Posterior cingulate gyrus (tissue), 11 donors: ENCODE measurements at places on chromosomes 7 and 10.

- DNase-seq = no peak
These were observed 29.4 kb upstream of the PPP1R9A start for GRCh38 chr7:94877731-94878670.

DNA sequence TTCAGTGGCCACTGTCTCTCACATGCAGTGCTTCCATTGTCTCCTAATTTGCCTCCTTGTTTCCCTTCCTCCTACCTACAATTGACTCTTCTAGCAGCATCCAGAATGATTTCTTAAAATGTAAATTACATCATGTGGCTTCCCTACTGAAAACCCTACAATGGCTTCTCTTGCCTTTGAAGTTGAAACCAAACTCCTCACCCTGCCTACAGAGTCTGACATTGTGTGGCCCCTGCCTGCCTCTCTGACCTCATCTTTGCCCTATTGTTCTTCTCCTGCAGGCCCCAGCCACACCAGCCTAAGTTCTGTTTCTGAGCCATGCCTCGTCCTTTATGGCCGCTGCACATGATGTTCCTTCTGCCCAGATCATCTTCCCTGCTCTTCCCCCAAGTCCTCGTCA, 35.8 kb upstream of the CDK1 start:
- DNase-seq = no peak

- no peak for DNase-seq
These were observed 4.7 kb downstream of the PPA1 start for GRCh38 chr10:70228491-70228890.

DNA sequence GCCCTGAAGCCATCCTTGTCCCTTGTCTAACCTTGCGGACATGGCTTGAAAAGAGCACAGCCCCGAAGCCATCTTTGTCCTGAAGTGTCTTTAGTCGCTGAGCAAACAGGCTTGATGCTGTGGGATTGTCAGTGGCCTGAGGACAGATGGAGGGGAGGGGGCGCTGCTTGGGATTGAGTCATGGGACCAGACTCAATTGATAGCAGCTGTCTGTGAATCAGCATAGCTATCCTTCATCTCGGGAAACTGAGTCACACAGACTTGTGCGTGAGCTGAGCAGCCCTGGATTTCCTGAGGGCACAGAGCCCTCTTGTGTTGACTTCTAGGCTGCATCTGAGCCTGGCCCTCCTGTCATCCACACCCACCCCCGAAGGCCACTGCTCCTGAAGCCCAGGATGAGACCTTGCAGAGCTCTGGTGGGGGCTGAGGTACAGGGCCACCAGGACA, 14.4 kb downstream of the MYO1G start:
- no peak for DNase-seq

DNA sequence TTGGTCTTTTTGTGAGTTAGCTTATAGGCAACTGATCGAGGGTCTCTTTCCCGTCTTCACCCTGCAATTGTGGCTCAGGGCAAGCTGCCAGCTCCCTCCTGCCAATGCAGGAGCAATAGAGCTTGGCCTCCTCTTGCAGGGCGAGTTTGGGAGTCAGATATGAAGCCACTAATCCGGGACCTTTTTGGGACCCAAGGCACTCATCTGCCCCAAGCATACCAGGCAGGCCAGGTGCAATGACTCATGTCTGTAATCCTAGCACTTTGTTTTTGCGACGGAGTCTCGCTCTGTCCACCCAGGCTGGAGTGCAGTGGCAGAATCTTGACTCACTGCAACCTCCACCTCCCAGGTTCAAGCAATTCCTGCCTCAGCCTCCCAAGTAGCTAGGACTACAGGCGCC, 21.1 kb downstream of the LIMK1 start:
- DNase-seq = no peak

DNA sequence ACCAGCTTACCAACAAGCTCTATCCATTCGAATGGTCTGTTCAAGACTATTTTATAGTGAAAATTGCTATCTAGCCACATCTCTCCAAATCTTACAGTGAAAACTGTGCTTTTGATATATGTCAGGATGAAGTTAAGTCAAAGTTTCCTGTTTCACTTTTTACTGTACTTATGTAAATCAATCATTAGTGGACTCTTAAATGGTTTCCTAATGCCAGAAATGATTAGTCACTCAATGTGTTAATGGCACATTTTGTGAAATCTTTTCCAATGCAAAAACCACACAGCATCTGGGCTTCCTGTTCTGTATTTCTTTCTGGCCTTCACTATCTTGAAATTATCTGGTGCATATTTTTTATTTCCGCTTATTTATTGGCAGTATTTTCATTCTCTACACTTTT, 87.3 kb upstream of the STEAP1B start:
- no peak for DNase-seq

DNA sequence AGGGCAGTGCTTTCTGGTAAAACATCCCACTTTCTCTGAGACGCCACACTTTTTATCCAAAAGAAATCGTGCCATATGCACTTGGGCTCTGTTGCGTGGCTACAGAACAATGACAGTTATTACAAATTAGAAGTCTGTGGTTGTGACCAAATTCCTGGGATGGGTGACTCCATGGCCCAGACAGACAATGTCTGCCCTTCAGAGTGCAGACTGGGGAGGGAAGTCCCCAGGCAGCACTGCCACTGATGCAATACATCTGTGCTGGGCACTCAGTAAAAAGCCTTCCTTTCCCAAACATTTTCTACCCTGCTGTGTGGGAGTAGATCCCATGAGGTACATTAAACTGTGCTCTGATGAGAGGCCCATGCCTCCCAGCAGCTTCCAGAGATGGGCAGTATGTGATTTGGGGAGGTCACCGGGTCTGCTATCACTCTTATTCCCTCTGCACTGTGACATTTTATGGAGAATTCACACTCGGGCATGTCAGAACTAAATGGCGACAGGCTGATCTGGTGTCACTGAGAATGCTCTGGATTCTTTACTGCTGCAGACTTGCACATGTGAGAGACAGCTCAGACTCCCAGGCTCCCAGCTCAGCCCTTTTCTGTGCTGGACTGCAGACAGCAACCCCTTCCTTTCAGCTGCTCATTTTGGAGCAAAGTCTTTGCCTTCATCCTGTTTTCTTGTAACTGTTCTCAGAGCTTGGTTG, 243.5 kb upstream of the ZNF32 start:
- DNase-seq = no peak
